ENCODE measurements at places on chromosomes 12 and 14.

- DNase-seq: no peak
Observed at GRCh38 chr12:109625131-109625559, 51.6 kb downstream of the MVK start.

GRCh38 chr12:6921996-6922946 lies 5.5 kb upstream of the ATN1 start:
- DNase-seq: no peak

DNA sequence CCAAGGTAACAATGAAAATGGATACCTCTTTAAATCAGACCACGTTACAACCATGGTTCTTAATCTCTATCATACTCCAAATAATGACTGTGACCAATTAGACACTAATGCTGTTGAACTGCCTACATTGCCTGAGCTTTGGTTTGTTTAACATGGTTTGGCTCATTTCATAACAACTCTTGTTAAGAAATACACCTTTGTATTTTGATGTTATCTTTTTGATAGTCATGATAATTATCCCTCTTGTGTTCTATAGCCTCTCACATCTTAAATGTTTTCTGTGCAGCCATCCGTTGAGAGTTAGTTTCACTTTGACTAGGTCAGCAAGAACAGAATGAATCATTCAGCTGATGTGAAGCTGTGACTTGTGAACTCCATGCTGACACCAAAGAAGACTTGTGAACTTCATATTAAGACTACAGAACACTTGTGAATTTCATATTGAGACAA lies 75.5 kb upstream of the RERGL start:
- DNase-seq: peak; percentile 65

- peak; percentile 30 for DNase-seq
Observed at GRCh38 chr12:100141666-100141997, 1.0 kb downstream of the BLTP3B start.

DNA sequence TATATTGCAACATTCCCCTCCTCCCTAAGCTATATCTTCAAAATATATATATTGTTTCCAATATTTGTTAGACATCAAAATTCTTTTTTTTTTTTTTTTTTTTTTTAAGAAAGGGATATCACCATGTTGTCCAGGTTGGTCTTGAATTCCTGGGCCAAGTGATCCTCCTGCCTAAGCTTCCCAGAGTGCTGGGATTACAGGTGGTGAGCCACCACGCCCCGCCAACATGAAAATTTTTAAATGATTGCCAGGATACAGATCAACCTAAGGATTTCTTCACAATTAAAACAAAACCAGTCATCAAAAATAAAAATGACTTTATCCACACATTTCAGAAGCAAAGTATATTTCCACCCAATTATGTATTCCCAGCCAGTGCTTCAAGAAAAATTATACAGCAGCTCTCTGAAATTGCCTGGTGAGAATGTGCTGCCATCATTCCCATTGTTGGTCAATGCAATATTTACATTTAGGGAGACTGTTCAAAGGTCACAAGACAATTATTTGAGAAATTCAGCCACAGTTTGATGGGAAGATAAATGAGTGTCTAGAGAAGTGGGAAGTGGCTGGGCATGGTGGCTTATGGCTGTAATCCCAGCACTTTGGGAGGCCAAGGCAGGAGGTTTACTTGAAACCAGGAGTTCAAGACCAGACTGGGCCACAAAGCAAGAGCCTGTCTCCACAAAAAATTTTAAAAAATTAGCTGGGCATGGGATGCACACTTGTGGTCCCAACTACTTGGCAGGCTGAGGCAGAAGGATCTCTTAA lies 141.7 kb upstream of the AMIGO2 start:
- no peak for DNase-seq

DNA sequence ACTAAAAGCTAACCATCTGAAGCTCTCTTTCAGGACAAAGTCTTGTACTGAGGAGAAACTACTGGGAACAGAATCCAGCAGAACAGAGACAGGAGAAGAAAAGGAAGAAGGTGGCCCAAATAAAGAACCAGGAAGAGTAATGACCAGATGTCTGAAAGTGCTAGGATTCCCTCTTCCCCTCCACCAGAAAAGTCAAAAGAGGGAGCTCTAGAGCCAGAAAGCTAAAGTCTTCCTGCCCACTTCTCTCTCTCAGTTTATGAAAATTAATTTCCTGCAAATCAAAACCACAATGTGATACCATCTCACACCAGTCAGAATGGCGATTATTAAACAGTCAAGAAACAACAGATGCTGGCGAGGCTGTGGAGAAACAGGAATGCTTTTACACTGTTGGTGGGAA lies 47.2 kb downstream of the SPPL3 start:
- no peak for DNase-seq

- DNase-seq: no peak
Observed at GRCh38 chr12:68871921-68872320, 61.0 kb downstream of the CPM start.

- DNase-seq: no peak
Observed at GRCh38 chr14:72608391-72609204, 285.3 kb downstream of the DPF3 start.

- DNase-seq: no peak
Observed at GRCh38 chr12:95083938-95084337, 10.5 kb upstream of the NR2C1 start.

GRCh38 chr12:85968606-85969005 lies 94.5 kb downstream of the NTS start:
- no peak for DNase-seq

GRCh38 chr14:76195003-76195402 lies 43.3 kb downstream of the GPATCH2L start:
- no peak for DNase-seq

DNA sequence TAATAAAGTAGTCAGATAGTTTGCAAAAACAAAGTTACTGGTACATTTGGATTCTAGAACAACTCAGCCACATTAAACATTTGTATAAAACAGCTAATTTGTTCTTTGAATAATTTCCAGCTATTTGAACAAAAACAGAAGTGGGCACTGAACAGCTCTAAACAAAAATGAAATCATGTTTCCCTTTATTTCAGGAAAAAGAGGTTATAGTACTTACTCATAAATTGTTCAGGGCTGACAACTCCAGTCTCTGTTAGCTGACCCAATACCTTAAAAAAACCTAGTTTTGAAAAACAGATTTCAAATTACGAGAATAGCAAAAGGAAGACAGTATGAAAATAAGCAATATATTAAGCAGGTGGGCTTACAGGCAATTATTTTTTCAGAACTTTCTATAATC lies 8.2 kb downstream of the GNPNAT1 start:
- DNase-seq: no peak

- no peak for DNase-seq
Observed at GRCh38 chr14:105469456-105470349, 4.9 kb upstream of the CRIP2 start.

- DNase-seq: no peak
Observed at GRCh38 chr14:76227450-76228050, 75.8 kb downstream of the GPATCH2L start.

DNA sequence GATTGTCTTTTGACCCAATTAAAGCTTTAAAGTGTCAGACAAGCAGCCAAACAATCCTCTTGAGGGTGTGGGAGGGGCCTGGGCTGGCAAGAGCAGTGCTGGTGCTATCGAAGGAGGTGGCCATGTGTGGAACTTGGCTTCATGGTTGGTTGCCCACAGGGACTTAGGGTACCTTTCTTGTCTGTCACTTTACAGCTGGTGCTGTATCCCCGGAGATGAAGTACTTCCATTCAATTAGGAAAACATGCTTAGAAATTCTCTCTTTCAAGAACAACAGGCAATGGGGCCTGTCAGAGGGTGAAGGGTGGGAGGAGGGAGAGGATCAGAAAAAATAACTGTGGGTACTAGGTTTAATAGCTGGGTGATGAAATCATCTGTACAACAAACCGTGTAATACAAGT lies 86.5 kb downstream of the DAAM1 start:
- peak; percentile 37 for DNase-seq

GRCh38 chr14:99009871-99010270 lies 262.1 kb downstream of the BCL11B start:
- DNase-seq: no peak

- no peak for DNase-seq
Observed at GRCh38 chr12:90922145-90922627, 32.8 kb downstream of the CCER1 start.

- no peak for DNase-seq
Observed at GRCh38 chr12:96441816-96442215, 41.6 kb upstream of the CDK17 start.

- no peak for DNase-seq
Observed at GRCh38 chr14:99176156-99176945, 95.6 kb downstream of the BCL11B start.

DNA sequence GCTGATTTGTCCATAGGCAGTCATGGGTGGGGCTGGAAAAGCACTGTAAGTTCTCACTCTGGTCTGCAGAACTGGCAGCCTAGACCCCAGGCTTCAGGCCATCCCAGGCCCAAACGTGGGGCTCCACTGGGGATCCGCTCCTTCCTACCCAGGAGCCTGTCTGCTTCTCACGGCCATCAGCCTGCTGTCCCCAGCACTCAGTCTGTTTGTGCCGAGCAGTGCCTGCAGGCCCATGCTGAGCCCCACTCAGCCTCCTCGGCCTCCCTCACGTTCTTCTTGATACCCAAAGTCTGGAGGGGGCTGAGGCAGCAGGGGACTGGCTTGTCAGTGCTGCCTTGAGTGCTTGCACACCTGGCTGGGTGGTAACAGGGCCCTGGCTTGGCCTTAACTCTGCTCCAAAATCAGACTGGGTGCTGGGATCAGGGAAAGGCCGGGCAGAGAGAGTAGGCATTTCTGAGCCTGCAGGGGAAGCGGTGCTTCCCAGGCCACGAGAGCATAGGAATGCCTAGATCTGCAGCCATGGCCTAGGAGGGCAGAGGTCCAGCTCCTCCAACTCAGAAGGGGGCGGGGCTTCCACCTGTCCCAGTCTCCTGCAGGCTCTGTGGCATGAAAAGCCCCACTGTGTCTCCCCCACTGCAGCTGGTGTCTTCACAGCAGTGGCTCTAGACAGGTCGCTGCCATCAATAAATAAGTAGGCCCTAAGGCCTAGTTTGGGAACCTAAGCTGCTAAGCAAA lies 772.4 kb upstream of the FBXO33 start:
- no peak for DNase-seq

- no peak for DNase-seq
Observed at GRCh38 chr14:36222337-36222736, 45.8 kb upstream of the PTCSC3 start.

DNA sequence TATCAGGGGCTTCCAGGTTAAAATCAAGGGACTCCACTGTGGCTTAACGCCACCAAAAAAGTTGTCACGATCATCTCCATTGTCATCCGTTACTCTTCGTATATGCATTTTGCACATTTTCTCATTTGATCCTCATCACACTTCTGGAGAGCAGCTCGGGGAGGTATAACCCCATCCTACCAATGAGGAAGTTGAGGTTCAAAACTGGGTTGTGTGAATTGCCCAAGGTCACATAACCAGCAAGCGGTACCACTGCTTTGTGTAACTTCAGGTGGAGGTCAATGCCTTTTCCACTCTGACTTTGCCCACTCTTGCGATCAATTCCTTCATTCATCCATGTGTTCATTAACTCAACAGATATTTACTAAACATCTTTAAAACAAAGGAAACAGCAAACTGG lies 71.1 kb upstream of the CCND2 start:
- no peak for DNase-seq

DNA sequence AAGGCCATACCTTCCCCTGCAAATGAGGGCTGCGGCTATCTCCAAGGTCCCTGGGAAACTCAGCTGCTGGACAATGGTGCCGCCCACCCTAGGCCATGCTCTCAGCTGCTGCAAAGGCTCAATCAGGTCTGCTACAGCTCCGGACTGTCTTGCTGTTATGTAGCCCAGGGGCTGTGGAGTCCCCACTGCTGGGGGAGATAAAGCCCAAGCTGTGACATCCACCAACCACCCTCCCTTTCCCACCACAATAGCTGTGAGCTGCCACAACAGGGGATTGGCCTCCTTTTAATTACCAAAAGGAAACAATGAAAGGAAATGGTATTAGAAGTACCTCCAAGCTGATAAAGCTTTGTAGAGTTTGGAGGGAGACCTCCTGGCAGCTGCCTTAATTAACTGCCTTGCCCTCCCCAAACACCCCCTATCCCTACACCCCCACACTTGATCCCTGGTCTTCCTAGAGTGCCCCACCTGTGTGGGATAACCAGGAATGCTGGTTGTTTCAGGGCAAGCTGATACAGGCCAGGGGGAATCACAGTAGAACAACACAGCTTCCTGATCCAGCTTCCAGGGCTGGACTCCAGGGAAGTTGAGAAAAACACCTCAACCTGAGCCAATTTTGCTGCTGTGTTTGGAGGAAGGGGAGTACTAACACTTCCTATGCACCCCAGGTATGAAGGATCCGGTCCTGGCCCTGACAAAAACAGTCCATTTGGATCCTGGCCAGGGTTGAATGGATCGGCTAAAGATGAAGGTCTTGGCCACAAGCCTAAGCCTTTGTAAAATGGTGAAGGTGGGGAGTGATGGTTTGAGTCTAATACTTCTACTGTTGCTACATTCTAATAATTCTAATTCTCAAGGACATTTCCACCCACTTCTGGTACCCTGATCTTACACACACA lies at the start of gene VWF:
TSS of gene VWF (minus strand) at position 260 of the 899 bp plus-strand sequence. CDS start 1,474 bp downstream, outside the sequence.
- no peak for DNase-seq

DNA sequence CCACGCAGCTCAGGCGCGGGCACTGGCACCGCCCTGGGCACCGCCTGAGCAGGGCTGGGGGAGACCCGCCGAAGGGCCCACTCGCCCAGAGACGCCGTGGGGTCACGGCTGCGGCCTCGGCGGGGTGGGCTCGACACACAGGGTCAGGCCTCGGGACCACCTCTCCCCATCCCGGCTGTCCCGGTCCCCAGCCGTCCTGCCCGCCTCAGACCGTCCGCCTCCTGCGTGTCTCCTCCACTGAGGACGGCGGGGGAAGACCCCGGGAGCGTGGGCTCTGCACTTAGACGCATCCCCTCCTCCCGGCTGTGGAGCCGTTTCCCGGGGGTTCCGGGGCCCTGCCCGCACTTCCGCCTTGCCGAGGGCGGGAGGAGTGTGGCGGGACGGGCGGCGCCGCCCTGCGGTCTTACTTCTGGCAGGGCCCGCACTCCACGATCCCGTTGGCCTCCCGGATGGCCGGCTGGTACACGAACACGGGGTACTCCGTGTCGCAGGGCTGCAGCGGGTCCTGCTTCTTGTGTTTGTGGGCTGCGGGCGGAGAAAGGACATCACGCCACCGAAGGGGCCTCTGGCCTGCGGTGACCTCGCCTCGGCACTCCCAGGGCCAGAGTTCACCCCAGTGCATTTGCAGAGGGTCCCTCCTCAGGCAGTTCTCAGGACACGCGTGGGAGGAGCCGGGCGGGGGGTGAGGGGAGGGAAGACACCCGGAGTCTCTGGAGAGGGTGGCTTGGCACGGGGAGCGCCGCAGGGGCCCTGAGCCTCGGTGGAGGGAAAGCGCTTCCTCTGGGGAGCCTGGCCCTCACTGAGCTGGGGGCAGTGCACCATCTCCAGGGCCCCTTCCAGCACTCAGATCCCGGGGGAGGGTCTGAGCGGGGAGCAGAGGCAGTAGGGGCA lies 23.1 kb upstream of the LRTM2 start:
- peak; percentile 76 for DNase-seq

GRCh38 chr14:67973436-67973835 lies 153.9 kb downstream of the RAD51B start:
- no peak for DNase-seq

Data from GM06990 (cell line).